ENCODE measurements at places on chromosomes 2 and 18.

DNA sequence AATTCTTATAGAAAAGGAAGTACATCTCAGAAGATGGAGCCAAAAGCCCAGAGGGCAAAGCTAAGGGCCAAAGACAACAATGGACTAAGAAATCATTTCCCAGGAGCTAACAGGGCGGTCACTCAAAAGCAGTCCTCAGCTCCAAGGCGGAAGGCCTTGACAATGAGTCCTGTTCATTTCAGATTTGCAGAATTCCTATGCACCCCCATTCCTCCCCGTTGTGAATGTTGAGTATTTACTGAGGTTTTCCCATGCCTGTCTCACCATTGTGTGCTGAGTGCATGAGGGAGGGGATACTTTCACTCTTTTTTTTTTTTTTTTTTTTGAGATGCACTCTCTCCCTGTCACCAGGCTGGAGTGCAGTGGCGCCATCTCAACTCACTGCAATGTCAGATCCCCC lies 18.8 kb upstream of the DTNB start:
- no peak for DNase-seq

GRCh38 chr2:69241093-69241492 lies 145.9 kb downstream of the GFPT1 start:
- DNase-seq, result no peak

- no peak for DNase-seq
These were observed 129.4 kb upstream of the DAPL1 start for GRCh38 chr2:158665536-158666302.

DNA sequence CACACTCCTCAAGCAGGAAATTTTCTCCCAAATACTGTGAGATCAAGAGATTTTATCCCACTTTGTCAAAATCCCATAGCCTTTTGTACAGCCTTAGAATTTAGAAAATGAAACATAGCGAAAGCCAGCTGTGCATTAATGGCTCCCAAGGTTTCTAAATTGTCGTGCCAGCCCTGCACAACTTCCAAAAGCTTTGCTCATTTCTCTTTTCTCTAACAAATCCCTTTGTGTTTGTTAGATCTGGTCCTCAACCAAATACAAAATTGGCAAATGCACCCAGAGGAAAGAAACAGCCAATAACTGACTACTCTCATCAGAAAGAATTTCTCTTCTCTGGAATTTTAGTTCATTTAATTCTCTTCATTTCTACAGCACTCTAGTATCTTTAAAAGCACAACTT lies 361.1 kb downstream of the INSIG2 start:
- DNase-seq, result no peak

DNA sequence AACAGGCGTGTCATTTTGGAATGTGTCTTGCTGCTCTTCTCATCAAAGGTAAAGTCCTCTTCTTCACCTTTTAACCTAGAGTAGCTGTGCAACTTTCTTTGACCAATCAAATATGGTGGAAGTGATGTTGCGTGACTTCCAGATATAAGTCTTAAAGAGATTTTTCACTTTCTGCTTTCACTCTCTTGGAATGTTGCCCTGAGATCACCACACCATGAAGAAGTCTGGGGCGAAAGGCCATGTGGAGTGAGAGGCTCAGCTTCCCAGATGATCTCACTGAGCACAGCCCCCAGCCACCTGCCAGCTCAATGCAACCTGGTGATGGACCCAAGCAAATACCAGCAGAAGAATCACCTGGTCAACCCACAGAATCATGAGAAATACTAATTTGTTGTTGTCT lies 7.1 kb upstream of the GALNT3 start:
- DNase-seq, result no peak

GRCh38 chr2:203583701-203584100 lies 48.6 kb upstream of the RAPH1 start:
- no peak for DNase-seq

- no peak for DNase-seq
These were observed 31.3 kb downstream of the OSBPL1A start for GRCh38 chr18:24366328-24366727.

DNA sequence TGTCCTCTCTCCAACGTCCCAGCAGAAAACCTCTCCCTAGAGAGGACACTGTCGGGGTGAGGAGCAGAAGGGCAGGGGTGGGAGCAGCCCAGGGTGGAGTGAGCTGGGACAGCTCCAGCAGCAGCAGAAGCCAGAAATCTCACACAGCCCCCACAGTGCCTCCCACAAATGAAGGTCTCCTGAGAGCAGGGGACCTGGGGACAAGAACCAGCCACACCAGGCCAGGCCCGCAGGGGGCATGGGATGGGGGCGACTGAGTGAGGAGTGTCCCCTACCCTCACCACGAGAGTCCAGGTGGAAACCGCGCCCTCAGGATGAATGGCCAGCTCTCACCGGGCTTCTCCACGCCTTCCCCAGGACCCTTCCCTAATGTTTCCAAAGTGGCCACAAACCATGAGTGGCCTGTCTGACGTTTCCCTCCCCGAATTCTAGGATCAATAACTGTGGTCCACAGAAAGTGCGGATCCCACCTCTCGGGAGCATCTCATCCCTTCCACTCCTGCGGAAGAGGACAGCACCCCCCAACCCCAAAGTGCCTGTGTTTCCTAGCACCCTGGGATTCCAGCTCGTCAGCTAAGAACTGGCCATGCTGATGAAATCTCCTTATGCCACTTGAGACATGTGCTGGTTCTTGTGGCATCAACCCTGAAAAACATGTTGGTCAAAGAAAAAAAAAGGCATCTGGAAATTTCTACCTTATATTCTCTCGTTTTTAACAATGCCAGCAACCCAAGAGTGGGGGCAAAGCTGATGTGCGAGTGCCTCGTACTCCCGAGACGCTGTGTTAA lies 121.1 kb downstream of the HDAC4 start:
- DNase-seq, result no peak

DNA sequence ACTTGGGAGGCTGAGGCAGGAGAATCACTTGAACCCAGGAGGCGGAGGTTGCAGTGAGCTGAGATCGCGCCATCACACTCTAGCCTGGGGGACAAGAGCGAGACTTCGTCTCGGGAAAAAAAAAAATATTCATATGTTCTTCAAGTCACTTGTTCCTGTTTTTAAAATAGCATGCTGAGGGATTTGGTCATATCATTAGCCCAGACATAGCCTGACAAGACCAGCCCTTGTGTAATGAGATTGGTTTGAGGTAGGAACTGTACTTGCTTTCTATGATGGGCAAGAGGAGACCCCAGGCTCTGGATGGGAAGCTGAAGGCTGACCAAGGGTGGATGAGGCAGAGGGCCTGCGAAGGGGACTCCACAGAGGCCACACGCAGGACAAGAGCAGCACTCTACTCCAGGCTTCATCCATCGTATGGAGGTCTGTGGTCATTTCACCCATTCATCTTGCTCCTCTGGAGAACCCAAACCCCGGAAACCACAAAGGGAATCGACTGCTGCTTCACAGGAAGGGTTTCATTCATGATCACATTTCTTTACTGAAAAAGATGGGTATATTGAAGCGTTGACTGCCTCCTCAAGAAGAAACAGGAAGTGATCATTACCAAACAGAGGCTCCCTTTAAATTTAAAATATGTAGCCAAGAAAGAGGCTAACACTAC lies 87.1 kb upstream of the ZNF397 start:
- DNase-seq, result no peak

Data from cortex of kidney (tissue), 1 donor.